Psoas muscle (tissue), 8 donors: ENCODE measurements at places on chromosomes 12 and 14. TPM values are rescaled to one million over a fixed set of nuclear protein-coding genes. Genes with fewer than 3 reads are reported as not detected.

DNA sequence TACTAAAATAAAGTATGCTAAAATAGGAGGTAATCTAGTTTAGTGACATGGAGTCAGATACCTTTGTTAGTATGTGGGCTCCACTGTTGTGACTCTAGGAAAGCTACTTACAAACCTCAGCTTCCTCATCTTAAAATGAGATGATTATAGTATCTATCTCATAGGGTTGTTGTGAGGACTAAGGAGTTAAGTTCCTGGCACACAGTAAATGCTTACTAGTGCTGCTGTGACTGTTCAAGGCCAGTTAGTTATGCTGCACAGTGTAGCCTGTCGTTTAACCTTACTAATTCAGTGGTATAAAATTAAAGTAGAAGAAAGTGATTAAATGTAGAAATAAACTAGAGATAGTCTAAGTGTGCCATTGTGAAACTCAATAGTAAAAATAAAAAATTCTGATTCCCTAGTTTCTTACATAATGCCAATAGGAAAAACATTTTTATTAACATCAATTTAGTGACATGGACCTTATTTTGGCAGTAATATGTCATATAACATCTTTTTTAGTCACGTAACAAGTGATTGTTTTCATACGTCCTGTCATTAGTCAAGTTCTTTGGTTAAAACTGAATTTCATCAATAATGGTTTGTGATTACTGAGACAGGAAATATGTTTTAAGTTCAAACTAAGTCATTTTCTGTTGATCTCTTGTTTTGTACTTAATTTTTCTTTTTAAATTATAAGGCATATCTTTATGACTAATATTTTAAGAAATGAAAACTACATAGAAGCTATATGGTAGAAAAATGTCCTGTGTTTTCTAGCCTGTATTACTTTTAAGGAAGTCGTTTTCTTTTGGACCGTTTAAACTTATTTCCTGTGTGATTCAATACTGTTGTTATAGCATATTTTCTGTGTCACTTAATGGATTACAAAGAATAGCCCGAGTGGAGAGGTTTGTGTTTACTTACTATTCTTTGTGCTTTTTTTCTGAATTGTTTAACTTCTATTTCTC, 74.0 kb downstream of the PCNX1 start:
- H3K27me3 ChIP-seq, result no peaks in the 10 kb centered on the region
- DNase-seq, result no peak
- no peak overlapping the region for H3K4me3 ChIP-seq

GRCh38 chr12:12081836-12082497, 11.2 kb downstream of the BCL2L14 start:
- no peak for DNase-seq
- H3K4me1 ChIP-seq, result no peaks in the 10 kb centered on the region
- peak overlapping the region; percentile 39 for H3K27ac ChIP-seq
- no peaks in the 10 kb centered on the region for H3K27me3 ChIP-seq

The SFSWAP gene
- 21.4 TPM for total RNA-seq

GRCh38 chr14:69615496-69616407, 4.4 kb downstream of the SUSD6 start:
- peak overlapping the region; percentile 41 for H3K4me3 ChIP-seq
- peak; percentile 35 for DNase-seq
- H3K27me3 ChIP-seq, result no peaks in the 10 kb centered on the region
- peaks cover 72% of the 10 kb centered on the region for H3K4me1 ChIP-seq

The AMDHD1 gene
- 0.20 TPM for total RNA-seq

DNA sequence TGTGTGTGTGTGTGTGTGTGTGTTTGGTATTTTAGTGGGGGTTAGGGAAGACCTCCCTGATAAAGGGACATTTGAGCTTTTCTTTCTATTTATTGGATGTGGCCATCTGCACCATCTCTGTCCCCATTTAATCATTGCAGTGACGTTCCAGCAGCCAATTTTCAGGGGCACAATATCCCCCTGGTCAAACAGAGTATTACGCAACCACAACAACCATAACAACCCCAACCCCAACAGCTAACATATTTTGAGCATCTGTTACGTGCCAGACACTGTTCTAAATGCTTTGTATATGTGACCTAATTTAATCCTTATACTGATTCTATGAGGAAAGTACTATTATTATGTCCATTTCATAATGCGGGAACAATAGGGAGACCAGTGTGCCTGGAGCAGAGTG, 87.4 kb downstream of the TTC8 start:
- no peaks in the 10 kb centered on the region for H3K27me3 ChIP-seq
- H3K4me3 ChIP-seq, result no peak overlapping the region
- no peak overlapping the region for H3K27ac ChIP-seq
- DNase-seq, result no peak

DNA sequence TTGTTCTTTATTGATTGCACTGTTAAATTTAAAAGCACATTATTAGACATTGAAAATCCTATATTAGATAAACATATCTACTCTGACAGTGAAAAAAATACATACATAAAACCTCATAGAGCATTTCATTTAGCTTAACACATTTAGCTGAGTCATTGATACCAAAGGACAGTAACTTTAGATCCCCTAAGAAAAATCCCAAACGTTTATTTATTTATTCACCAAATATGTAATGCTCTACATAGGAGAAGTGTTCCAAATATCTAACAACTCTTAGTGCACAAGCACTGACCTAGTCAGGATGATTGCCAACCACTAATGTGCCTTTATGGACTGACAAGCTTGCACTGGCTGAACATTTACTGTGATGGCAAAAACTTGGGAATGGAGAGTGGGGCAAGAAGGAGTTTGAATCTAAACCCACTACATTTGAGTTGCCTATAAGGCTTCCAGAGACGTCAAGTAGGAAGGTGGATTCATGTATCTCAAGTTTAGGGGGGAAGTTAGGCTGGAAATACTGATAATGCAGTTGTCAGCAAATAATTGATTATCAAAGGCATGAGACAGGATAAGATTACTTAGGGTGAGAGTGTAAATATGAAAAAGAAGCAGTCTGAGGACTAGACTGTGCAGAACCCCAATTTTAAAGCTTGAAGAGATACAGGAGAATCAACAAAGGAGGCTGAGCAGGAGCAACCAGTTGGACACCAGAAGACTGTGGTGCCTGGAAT, 156.4 kb downstream of the PLCZ1 start:
- H3K4me1 ChIP-seq, result no peaks in the 10 kb centered on the region
- no peak overlapping the region for H3K27ac ChIP-seq
- no peaks in the 10 kb centered on the region for H3K36me3 ChIP-seq

- no peak overlapping the region for H3K27ac ChIP-seq
- H3K4me3 ChIP-seq, result no peak overlapping the region
- DNase-seq, result no peak
- no peaks in the 10 kb centered on the region for H3K4me1 ChIP-seq
- H3K36me3 ChIP-seq, result no peaks in the 10 kb centered on the region
These were observed 286.6 kb upstream of the RGS6 start for GRCh38 chr14:71645656-71646055.

- no peaks in the 10 kb centered on the region for H3K4me1 ChIP-seq
- no peaks in the 10 kb centered on the region for H3K36me3 ChIP-seq
- no peak for DNase-seq
- H3K27me3 ChIP-seq, result no peaks in the 10 kb centered on the region
- H3K4me3 ChIP-seq, result no peak overlapping the region
These were observed 1253.7 kb downstream of the LRFN5 start for GRCh38 chr14:42860371-42860770.

DNA sequence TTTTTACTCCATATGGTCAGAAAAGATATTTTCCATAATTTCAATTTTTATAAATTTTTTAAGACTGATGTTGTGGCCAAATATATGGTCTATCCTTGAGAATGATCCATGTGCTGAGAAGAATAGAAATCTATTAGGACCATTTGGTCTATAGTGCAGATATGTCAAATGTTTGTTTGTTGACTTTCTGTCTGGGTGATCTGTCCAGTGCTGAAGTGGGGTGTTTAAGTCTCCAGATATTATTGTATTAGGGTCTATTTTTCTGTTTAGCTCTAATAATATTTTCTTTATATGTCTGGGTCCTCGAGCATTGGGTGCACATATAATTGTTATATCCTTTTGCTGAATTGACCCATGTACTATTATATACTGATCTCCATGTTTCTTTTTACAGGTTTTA, 308.9 kb upstream of the LMO3 start:
- H3K4me1 ChIP-seq, result no peaks in the 10 kb centered on the region
- H3K36me3 ChIP-seq, result no peaks in the 10 kb centered on the region
- no peak overlapping the region for H3K27ac ChIP-seq
- no peaks in the 10 kb centered on the region for H3K27me3 ChIP-seq
- no peak overlapping the region for H3K4me3 ChIP-seq

- peaks cover 2% of the 10 kb centered on the region for H3K27me3 ChIP-seq
- H3K4me3 ChIP-seq, result no peak overlapping the region
- no peaks in the 10 kb centered on the region for H3K36me3 ChIP-seq
- H3K4me1 ChIP-seq, result no peaks in the 10 kb centered on the region
- H3K27ac ChIP-seq, result no peak overlapping the region
These were observed 17.5 kb downstream of the BCL11B start for GRCh38 chr14:99254328-99255009.

DNA sequence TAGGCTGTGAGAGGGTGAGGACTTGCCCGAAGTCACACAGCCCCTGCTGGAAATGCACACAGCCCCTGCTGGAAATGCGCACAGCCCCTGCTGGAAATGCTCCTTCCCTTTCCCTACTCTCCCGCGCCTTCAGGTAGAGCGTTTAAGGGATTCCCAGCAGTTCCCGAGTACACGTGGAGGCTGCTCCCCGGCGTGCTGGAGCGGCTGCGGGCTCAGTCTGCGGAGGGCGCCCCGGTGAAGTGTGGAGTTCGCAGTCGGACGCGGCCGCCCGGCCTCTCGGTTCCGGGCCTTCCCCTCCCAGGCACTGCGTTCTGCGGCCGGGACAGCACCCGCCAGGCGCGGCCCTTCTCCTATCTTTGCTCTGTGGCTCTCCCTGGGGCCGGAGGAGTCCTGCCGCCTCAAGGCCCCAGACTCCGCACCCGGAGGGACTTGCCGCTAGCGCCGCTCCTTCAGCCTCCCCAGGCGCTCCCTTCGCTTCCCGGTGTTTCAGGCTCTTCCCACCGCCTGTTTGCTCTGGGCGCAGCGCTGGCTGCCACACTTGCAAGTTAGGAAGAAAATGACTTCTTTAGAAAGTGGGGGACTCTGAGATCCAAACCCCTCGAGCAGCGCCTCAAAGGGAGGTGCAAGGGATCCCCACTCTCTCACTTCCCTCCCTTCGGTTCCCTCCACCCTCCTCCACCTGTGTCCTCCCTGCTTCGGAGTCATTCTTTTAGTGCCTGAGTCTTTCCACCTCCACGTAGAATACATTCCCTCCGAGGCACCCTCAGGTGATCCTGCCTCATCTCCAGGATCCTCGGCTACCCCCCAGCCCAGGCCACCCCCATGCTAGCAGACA, 8.3 kb upstream of the TBX5 start:
- no peak overlapping the region for H3K27ac ChIP-seq
- peaks cover 77% of the 10 kb centered on the region for H3K27me3 ChIP-seq
- H3K36me3 ChIP-seq, result no peaks in the 10 kb centered on the region
- no peak overlapping the region for H3K4me3 ChIP-seq
- no peaks in the 10 kb centered on the region for H3K4me1 ChIP-seq

- no peaks in the 10 kb centered on the region for H3K36me3 ChIP-seq
- H3K4me1 ChIP-seq, result peaks cover 64% of the 10 kb centered on the region
- no peaks in the 10 kb centered on the region for H3K27me3 ChIP-seq
These were observed 38.4 kb downstream of the ACACB start for GRCh38 chr12:109154451-109155438.

GRCh38 chr14:76191297-76191696, 39.6 kb downstream of the GPATCH2L start:
- no peak for DNase-seq
- peaks cover 78% of the 10 kb centered on the region for H3K36me3 ChIP-seq
- no peak overlapping the region for H3K4me3 ChIP-seq
- no peaks in the 10 kb centered on the region for H3K4me1 ChIP-seq

DNA sequence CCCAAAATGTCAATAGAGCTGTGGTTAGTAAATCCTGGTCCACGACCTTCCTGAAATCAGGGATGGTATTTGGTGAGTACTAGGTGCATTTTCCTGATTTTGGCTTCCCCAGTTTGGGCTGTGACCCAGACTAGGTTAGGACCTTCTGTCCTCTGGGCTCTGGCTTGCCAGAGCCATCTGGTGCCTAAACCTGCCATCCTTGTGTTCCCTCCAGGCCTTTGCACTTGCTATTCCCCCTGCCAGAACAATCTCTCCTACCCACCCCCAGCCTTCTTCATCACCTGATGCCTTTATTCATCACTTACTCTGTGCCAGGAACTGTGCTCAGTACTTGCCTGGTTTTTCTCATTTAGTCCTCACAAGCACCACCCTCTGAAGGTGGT, 216.7 kb downstream of the RBM19 start:
- H3K4me1 ChIP-seq, result no peaks in the 10 kb centered on the region
- H3K27ac ChIP-seq, result no peak overlapping the region
- no peak for DNase-seq
- no peak overlapping the region for H3K4me3 ChIP-seq
- H3K36me3 ChIP-seq, result no peaks in the 10 kb centered on the region

GRCh38 chr14:52007637-52008036, 18.3 kb downstream of the RTRAF start:
- H3K4me1 ChIP-seq, result no peaks in the 10 kb centered on the region
- no peak for DNase-seq
- no peak overlapping the region for H3K27ac ChIP-seq
- peaks cover 92% of the 10 kb centered on the region for H3K36me3 ChIP-seq
- no peak overlapping the region for H3K4me3 ChIP-seq

The LRRC74A gene
- not detected for total RNA-seq

DNA sequence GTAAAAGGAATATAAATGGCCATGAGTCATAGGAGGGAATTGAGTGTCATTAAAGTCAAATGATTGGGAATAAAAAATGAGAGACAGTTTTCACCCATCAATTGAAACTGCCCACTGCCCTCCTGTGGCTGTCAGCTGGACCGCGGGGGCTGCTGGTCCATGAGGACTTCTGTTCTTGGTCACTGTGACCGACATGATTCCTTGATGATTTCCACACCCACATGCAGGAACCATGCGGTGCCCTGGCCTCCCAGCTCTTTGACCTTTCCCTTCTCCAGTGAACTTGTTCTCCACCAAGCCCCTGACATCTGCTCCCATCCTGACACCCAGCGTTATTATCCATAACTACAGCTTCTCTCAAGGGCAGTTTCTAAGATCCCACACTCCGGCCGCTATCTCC, 48.4 kb downstream of the C12orf75 start:
- no peaks in the 10 kb centered on the region for H3K36me3 ChIP-seq
- no peaks in the 10 kb centered on the region for H3K27me3 ChIP-seq
